ENCODE measurements at places on chromosomes 2 and 18. TPM values are rescaled to one million over a fixed set of nuclear protein-coding genes. Genes with fewer than 3 reads are reported as not detected.

- no peak overlapping the region for H3K4me3 ChIP-seq
- H3K36me3 ChIP-seq: no peaks in the 10 kb centered on the region
- no peak overlapping the region for H3K27ac ChIP-seq
- no peaks in the 10 kb centered on the region for H3K27me3 ChIP-seq
- no peak for DNase-seq
Observed at GRCh38 chr2:40041422-40042382, 262.6 kb upstream of the THUMPD2 start.

GRCh38 chr2:198135481-198135934, 331.1 kb downstream of the PLCL1 start:
- no peak for DNase-seq
- H3K4me1 ChIP-seq: no peaks in the 10 kb centered on the region
- no peaks in the 10 kb centered on the region for H3K36me3 ChIP-seq
- no peaks in the 10 kb centered on the region for H3K27me3 ChIP-seq

- H3K4me3 ChIP-seq: no peak overlapping the region
- DNase-seq: peak; percentile 46
- peaks cover 38% of the 10 kb centered on the region for H3K4me1 ChIP-seq
- H3K27ac ChIP-seq: no peak overlapping the region
- no peaks in the 10 kb centered on the region for H3K36me3 ChIP-seq
- no peaks in the 10 kb centered on the region for H3K27me3 ChIP-seq
Observed at GRCh38 chr2:68193787-68194372, 36.2 kb downstream of the PNO1 start.

GRCh38 chr18:79513381-79514081, 117.8 kb downstream of the NFATC1 start:
- no peaks in the 10 kb centered on the region for H3K27me3 ChIP-seq
- no peak overlapping the region for H3K27ac ChIP-seq
- H3K4me3 ChIP-seq: no peak overlapping the region
- DNase-seq: no peak
- H3K36me3 ChIP-seq: peaks cover 11% of the 10 kb centered on the region

DNA sequence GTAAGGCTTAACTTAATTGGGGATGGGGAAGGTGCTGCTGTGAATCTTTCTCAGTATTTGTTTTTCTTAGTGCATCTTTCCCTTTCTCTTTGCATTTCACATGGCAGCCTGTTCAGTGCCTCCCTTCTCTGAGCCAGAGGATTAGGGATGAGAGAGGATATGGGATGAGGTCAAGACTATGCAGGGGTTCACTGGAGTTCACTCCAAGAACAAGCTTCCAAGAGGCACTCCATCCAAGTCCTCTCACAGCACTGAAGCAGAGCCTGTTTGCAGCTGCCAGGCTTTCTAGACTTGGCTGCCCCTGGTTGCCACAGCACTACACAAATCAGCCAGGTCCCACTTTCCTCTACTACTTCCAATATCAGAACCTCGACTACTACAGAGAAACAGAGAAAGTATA, 80.3 kb upstream of the GYPC start:
- no peaks in the 10 kb centered on the region for H3K36me3 ChIP-seq
- no peak for DNase-seq
- no peak overlapping the region for H3K27ac ChIP-seq
- no peaks in the 10 kb centered on the region for H3K4me1 ChIP-seq
- H3K4me3 ChIP-seq: no peak overlapping the region

- H3K36me3 ChIP-seq: no peaks in the 10 kb centered on the region
- H3K27ac ChIP-seq: no peak overlapping the region
- no peaks in the 10 kb centered on the region for H3K27me3 ChIP-seq
- no peak for DNase-seq
- H3K4me3 ChIP-seq: no peak overlapping the region
Observed at GRCh38 chr18:57057890-57058289, 89.0 kb upstream of the BOD1L2 start.

DNA sequence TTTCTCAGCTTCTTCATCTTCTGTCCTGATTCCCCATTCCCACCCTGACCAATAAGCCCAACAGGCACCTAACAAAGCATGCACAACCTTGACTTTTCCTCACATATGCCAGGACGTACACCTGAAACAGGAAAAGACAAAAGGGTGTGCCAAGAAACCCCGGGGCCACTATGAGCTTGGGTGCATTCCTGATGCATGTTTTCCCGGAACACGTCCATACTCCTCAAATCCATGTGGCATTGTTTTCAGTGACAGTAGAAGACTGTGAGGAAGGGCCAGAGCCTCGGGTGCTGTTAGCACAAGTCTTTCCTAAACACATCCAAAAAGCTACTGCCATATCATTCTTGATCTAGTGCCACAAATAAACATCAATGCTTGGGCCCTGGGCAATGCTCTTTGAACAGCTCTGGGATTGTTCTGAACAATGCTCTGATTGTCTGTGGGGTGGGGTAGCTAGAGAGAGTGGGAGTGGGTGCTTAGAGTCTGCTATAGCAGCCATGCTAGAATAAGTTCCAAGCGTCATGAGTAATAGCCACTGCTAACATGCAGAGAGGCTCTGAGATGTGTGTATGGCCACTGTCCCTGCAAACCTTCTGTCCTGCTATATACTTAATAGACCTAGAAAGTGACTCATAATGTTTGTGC, 181.7 kb upstream of the CRIM1 start:
- H3K4me3 ChIP-seq: no peak overlapping the region
- H3K27ac ChIP-seq: no peak overlapping the region
- H3K36me3 ChIP-seq: no peaks in the 10 kb centered on the region
- H3K27me3 ChIP-seq: no peaks in the 10 kb centered on the region
- DNase-seq: no peak

DNA sequence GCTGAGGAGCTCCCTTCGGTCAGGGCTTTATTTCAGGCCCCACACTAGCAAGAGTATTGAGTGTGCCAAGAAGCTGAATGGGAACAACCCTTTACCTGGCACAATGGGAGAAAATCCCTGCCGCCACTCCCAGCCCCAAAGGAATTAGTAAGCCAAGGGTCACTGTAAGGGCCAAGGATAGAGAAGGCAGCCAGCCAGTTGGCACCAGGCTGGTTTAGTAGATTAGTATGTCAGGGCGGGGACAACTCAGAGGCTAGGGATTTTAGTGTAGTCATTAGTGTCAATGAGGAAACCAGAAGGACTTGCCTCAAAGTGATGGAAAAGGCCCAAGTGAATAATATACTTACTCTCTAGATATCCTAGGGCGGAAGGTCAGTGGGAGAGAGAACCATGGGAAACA, 34.9 kb upstream of the CYP26B1 start:
- no peaks in the 10 kb centered on the region for H3K4me1 ChIP-seq
- H3K27ac ChIP-seq: no peak overlapping the region
- no peaks in the 10 kb centered on the region for H3K27me3 ChIP-seq
- H3K36me3 ChIP-seq: no peaks in the 10 kb centered on the region
- H3K4me3 ChIP-seq: no peak overlapping the region
- DNase-seq: no peak

GRCh38 chr2:197804758-197805714, 643 bp downstream of the PLCL1 start:
- no peaks in the 10 kb centered on the region for H3K36me3 ChIP-seq
- peak; percentile 61 for DNase-seq
- H3K4me1 ChIP-seq: peaks cover 14% of the 10 kb centered on the region
- peak overlapping the region; percentile 47 for H3K27ac ChIP-seq
- no peaks in the 10 kb centered on the region for H3K27me3 ChIP-seq
- peak overlapping the region; percentile 42 for H3K4me3 ChIP-seq

DNA sequence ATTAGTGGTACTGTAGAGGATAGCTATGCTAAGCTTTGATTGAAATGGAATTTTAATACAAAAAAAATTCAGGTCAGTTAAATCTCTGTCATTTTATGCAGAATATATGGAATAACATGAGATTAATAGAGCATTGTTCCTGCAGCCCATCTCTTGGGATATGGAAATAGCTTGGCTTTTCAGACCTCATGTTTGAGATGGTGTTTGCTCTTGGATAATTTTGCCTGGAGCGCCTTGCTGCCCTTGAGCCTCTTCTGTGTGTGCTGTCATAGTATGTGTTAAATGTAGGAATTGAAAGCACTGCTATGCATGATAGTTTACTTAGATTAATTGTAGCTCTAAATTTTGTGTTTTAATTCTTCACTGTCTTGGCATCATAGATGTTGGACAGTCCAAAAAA, 27.7 kb downstream of the GALNT1 start:
- no peaks in the 10 kb centered on the region for H3K27me3 ChIP-seq
- peaks cover 49% of the 10 kb centered on the region for H3K4me1 ChIP-seq
- H3K27ac ChIP-seq: no peak overlapping the region
- no peak for DNase-seq

GRCh38 chr2:100782380-100782878, 37.5 kb upstream of the NPAS2 start:
- H3K4me3 ChIP-seq: no peak overlapping the region
- H3K36me3 ChIP-seq: no peaks in the 10 kb centered on the region
- peaks cover 37% of the 10 kb centered on the region for H3K4me1 ChIP-seq
- no peaks in the 10 kb centered on the region for H3K27me3 ChIP-seq
- no peak overlapping the region for H3K27ac ChIP-seq

GRCh38 chr2:168396131-168396530, 59.9 kb upstream of the CERS6 start:
- H3K27me3 ChIP-seq: no peaks in the 10 kb centered on the region
- no peak overlapping the region for H3K4me3 ChIP-seq
- DNase-seq: no peak
- H3K4me1 ChIP-seq: no peaks in the 10 kb centered on the region
- H3K36me3 ChIP-seq: no peaks in the 10 kb centered on the region
- no peak overlapping the region for H3K27ac ChIP-seq

- no peaks in the 10 kb centered on the region for H3K4me1 ChIP-seq
- DNase-seq: peak; percentile 18
- H3K27ac ChIP-seq: no peak within 1 kb of the TSS
- H3K27me3 ChIP-seq: peaks cover 8% of the 10 kb centered on the region
Observed at GRCh38 chr2:108988796-108989713, at the start of gene EDAR. Gene EDAR, minus strand, starts transcription at chr2:108989220. Its CDS starts 58,206 bp downstream, at chr2:108931014.

GRCh38 chr2:147049957-147050356, 794.9 kb upstream of the ACVR2A start:
- no peaks in the 10 kb centered on the region for H3K36me3 ChIP-seq
- H3K4me1 ChIP-seq: no peaks in the 10 kb centered on the region
- no peak overlapping the region for H3K27ac ChIP-seq
- DNase-seq: no peak

DNA sequence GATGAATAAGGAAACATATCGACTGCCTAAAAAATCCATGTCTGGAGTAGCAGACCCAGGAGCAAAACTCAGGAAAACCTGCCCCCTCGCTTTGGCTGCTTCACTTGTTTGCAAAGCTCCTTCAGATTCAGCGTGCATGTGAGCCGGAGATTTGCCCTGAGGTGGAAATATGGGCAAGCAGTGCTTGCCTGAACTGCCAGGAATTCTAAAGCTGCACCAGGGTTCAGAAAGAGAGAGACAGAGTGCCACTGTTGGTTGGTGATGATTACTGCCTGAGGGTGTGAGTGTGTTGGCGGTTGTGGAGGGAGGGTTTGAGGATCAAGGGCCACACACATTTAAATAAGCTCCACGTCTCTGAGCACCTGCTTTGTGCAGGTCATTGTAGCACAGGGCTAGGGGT, 139.6 kb upstream of the RGPD4 start:
- no peaks in the 10 kb centered on the region for H3K4me1 ChIP-seq
- no peaks in the 10 kb centered on the region for H3K27me3 ChIP-seq
- no peaks in the 10 kb centered on the region for H3K36me3 ChIP-seq
- no peak overlapping the region for H3K27ac ChIP-seq

DNA sequence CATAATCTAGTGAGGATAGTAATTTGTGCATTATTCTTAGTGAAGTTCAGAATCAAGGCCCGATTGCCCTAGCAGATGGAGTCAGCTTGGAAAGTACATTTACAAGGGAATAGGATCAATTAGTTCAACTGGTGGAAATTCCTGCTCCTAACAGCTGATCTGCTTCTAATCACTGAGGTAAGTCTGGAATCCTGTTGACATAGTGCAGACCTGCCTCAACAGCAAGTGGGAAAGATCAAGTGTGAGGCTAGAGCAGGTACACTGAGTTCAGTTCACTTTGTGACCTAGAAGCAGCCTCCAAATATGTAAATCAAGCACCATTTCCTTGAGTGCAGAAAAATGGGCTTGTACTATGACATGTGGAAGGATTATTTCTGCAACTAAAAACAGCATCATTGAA, 111.2 kb upstream of the NOSTRIN start:
- no peaks in the 10 kb centered on the region for H3K27me3 ChIP-seq
- H3K27ac ChIP-seq: no peak overlapping the region
- H3K36me3 ChIP-seq: no peaks in the 10 kb centered on the region
- peaks cover 8% of the 10 kb centered on the region for H3K4me1 ChIP-seq
- H3K4me3 ChIP-seq: no peak overlapping the region

Gene PRPF40A
- total RNA-seq: 123 TPM

Gene PLCD4
- 3.1 TPM for total RNA-seq

Gene MREG
- total RNA-seq: 3.1 TPM

Gene SP5
- not detected for total RNA-seq

Gene TNS1
- total RNA-seq: 35.6 TPM

Gene QPCT
- total RNA-seq: 12.8 TPM

Gene SLC19A3
- not detected for total RNA-seq

Gene DHRS9
- total RNA-seq: not detected

All from endothelial cell of umbilical vein (primary cell).